ENCODE measurements at places on chromosomes 13 and 19. TPM values are rescaled to one million over a fixed set of nuclear protein-coding genes. Genes with fewer than 3 reads are reported as not detected.
A peak's percentile ranks its signal among the peaks of the same experiment; 100 is the strongest.

- H3K27me3 ChIP-seq = no peaks in the 10 kb centered on the region
- no peak overlapping the region for H3K4me3 ChIP-seq
- peaks cover 62% of the 10 kb centered on the region for H3K36me3 ChIP-seq
- H3K27ac ChIP-seq = no peak overlapping the region
- no peaks in the 10 kb centered on the region for H3K4me1 ChIP-seq
- DNase-seq = no peak
Measured at GRCh38 chr13:31136724-31137123, 25.0 kb downstream of the HSPH1 start.

GRCh38 chr13:95624020-95624419 lies 20.5 kb downstream of the DZIP1 start:
- H3K4me1 ChIP-seq = no peaks in the 10 kb centered on the region
- H3K27me3 ChIP-seq = no peaks in the 10 kb centered on the region
- no peaks in the 10 kb centered on the region for H3K36me3 ChIP-seq
- no peak overlapping the region for H3K4me3 ChIP-seq

DNA sequence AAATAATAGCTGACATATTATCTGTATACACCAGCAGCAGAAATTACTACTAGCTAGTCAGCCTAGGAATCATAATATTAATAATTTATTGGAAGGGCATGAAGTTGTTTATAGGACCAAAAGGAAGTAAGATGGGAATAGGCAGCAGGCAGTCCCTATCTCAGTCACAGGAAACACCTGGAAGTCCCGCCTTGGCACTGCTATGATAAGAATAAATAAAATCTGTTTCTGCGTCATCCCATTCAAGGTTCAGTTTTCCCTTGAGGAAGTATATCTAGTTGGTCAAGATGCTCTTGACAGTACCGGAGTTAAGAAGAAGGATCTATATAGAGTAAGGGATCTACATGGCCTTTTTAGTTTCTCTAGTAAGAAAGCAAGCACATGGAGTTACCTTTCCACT lies 830.8 kb downstream of the DIAPH3 start:
- H3K27me3 ChIP-seq = no peaks in the 10 kb centered on the region
- DNase-seq = no peak
- H3K4me3 ChIP-seq = no peak overlapping the region
- no peak overlapping the region for H3K27ac ChIP-seq
- H3K36me3 ChIP-seq = no peaks in the 10 kb centered on the region
- no peaks in the 10 kb centered on the region for H3K4me1 ChIP-seq

DNA sequence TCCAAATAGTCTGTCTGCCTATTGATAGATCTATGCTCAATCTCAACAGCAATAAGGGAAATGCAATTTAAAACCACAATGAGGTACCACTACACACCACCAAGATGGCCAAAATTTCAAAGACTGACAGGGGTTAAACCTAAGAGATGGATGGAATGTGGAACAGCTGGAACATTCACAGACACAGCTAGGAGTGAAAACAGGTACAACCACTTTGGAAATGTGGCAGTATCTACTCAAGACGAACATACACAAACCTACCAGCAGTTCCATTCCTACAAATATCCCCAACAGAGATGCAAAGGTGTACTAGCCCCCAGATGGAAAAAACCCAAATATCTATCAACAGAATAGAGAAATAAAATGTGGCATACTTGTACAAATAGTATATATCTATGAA lies 86.4 kb downstream of the TSC22D1 start:
- no peak overlapping the region for H3K27ac ChIP-seq
- no peak for DNase-seq
- H3K4me1 ChIP-seq = no peaks in the 10 kb centered on the region
- no peak overlapping the region for H3K4me3 ChIP-seq
- H3K36me3 ChIP-seq = no peaks in the 10 kb centered on the region

DNA sequence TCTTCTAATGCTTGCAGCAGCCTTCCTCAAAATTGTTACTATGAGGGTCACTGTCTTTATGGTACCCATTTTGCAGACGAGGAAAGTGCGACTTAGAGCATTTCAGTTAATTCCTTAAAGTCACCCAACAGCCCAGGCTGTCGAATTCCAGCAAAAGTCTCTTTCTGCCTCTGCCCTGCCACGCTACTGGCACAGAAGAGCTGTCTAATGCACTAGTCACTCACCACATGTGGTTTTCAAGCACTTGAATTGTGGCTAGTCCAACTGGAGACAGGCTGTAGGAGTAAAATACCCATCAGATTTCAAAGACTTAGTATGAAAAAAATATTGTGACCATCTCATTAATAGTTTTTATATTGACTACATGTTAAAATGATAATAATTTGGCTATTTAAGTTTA lies 1.7 kb downstream of the FPR1 start:
- DNase-seq = no peak
- no peak overlapping the region for H3K4me3 ChIP-seq
- no peaks in the 10 kb centered on the region for H3K27me3 ChIP-seq
- H3K4me1 ChIP-seq = no peaks in the 10 kb centered on the region
- no peak overlapping the region for H3K27ac ChIP-seq

GRCh38 chr13:101785858-101786257 lies 333.4 kb downstream of the ITGBL1 start:
- H3K27ac ChIP-seq = no peak overlapping the region
- H3K27me3 ChIP-seq = no peaks in the 10 kb centered on the region
- no peak overlapping the region for H3K4me3 ChIP-seq
- H3K4me1 ChIP-seq = peaks cover 5% of the 10 kb centered on the region
- H3K36me3 ChIP-seq = no peaks in the 10 kb centered on the region

GRCh38 chr13:48476686-48477085 lies 56.2 kb downstream of the RCBTB2 start:
- no peak overlapping the region for H3K4me3 ChIP-seq

GRCh38 chr19:13734751-13735150 lies 29.6 kb upstream of the MRI1 start:
- H3K27ac ChIP-seq = no peak overlapping the region
- H3K4me1 ChIP-seq = peaks cover 6% of the 10 kb centered on the region
- no peaks in the 10 kb centered on the region for H3K36me3 ChIP-seq
- no peak overlapping the region for H3K4me3 ChIP-seq
- H3K27me3 ChIP-seq = no peaks in the 10 kb centered on the region

DNA sequence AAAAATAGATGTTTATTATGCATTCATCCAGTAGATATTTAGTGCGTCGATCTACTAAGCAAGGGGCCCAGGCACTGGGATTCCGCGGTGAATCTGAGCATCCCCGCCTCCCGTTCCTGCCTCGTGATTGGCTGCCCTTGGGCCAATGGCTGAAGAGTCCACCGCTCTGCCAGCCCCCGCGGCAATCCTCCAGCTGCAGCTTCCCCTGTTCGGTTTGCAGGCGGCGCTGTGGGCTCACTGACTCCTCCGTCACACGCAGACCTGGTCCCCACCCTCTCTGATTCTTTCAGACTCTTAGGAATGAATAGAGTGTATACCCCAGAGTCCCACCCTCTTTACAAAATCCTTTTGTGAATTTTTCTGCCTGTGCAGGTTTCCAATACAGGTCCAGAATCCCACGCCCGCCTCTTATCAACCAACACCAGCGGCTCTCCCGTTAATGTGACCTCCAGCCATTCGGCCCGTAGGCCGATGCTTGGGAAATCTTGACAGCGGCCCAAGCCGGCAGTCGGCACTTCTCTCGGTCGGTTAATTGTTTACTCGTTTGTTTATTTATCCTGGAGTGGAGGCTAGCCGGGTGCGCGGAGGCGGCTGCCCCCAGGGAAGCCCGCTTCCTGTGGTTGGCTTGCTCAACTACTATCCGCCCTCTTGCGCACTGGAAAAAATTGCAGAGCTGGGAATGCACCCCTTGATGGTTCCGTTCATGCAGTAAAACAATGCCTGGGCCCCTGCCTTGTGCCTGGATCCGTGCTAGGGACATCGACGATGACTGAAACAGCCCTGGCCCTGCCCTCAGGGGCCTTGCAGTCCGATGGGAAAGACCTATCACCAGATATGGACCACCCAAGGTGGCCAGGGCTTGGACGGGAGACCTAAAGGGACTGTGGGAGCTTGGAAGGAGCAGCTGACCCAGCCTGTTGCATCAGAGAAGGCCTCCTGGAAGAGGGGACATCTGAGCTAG lies 4.5 kb upstream of the ARHGAP35 start:
- H3K4me3 ChIP-seq = peak overlapping the region; percentile 8
- peak; percentile 98 for DNase-seq

DNA sequence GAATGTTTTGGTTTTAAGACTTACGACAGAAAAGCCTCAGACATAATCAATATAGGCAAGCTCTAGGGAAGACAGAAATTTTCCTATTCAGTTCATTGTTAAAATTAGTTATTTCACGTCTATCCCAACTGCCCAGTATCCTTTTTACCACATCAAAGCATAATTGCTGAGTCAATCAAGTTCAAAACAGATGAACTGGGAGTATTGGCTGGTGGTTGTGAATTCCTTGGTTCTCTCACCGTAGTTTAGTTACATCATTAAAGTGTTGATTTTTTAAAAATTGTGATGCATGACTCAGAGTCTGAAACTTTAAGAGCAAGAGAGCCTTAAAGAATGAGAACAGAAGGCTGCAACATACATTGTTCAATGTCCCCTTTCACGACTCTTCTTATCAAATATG lies 143.3 kb upstream of the FREM2 start:
- DNase-seq = no peak
- no peaks in the 10 kb centered on the region for H3K4me1 ChIP-seq
- no peak overlapping the region for H3K27ac ChIP-seq
- H3K36me3 ChIP-seq = no peaks in the 10 kb centered on the region

- no peak for DNase-seq
- no peaks in the 10 kb centered on the region for H3K36me3 ChIP-seq
- H3K27ac ChIP-seq = peak overlapping the region; percentile 32
- H3K4me3 ChIP-seq = no peak overlapping the region
- no peaks in the 10 kb centered on the region for H3K27me3 ChIP-seq
- H3K4me1 ChIP-seq = no peaks in the 10 kb centered on the region
Measured at GRCh38 chr13:41827507-41828213, 133.2 kb downstream of the VWA8 start.

DNA sequence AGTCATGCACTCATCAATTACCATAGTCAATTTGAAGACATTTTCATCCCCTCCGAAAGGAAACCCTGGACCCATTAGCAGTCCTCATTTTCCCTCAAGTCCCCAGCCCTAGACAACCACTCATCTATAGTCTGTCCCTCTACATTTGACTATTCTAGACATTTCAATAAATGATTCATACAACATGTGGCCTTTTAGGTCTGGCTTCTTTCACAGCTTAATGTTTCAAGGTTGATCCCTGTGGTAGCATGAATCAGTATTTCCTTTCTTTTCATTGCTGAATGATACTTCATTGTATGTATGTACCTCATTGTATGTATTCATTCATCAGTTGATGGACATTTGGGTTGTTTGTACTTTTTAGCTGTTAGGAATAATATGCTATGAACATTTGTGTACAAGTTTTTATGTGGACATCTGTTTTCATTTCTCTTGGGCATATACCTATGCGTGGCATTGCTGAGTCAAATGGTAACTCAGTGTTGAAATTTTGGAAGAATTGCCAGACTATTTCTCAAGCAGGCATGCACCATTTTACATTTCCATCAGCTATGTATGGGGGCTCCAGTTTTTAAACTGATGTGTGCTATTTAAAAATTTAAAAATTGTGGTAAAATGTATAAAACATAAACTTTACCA lies 18.4 kb downstream of the SPATA13 start:
- H3K4me1 ChIP-seq = peaks cover 76% of the 10 kb centered on the region
- H3K27me3 ChIP-seq = no peaks in the 10 kb centered on the region
- no peak overlapping the region for H3K4me3 ChIP-seq
- DNase-seq = no peak

GRCh38 chr13:29526741-29527140 lies 68.7 kb downstream of the SLC7A1 start:
- H3K27me3 ChIP-seq = no peaks in the 10 kb centered on the region
- no peaks in the 10 kb centered on the region for H3K4me1 ChIP-seq
- H3K4me3 ChIP-seq = no peak overlapping the region
- H3K36me3 ChIP-seq = no peaks in the 10 kb centered on the region
- no peak overlapping the region for H3K27ac ChIP-seq

GRCh38 chr19:12965017-12965811 lies 4.2 kb upstream of the DAND5 start:
- H3K27me3 ChIP-seq = no peaks in the 10 kb centered on the region
- no peaks in the 10 kb centered on the region for H3K4me1 ChIP-seq
- DNase-seq = peak; percentile 79
- H3K36me3 ChIP-seq = no peaks in the 10 kb centered on the region
- peak overlapping the region; percentile 46 for H3K4me3 ChIP-seq

GRCh38 chr13:75932636-75933035 lies 296.5 kb downstream of the LMO7 start:
- H3K4me1 ChIP-seq = no peaks in the 10 kb centered on the region
- DNase-seq = no peak
- H3K27ac ChIP-seq = no peak overlapping the region
- no peaks in the 10 kb centered on the region for H3K27me3 ChIP-seq

- H3K36me3 ChIP-seq = no peaks in the 10 kb centered on the region
- H3K27me3 ChIP-seq = no peaks in the 10 kb centered on the region
- peak; percentile 23 for DNase-seq
- no peaks in the 10 kb centered on the region for H3K4me1 ChIP-seq
- H3K4me3 ChIP-seq = no peak overlapping the region
- no peak overlapping the region for H3K27ac ChIP-seq
Measured at GRCh38 chr19:33673996-33674625, 52.4 kb downstream of the CHST8 start.

GRCh38 chr13:114027046-114027715 lies 53.3 kb upstream of the C13orf46 start:
- DNase-seq = no peak
- H3K27me3 ChIP-seq = no peaks in the 10 kb centered on the region
- H3K27ac ChIP-seq = no peak overlapping the region
- no peak overlapping the region for H3K4me3 ChIP-seq
- H3K36me3 ChIP-seq = no peaks in the 10 kb centered on the region

- H3K36me3 ChIP-seq = no peaks in the 10 kb centered on the region
- no peaks in the 10 kb centered on the region for H3K27me3 ChIP-seq
Measured at GRCh38 chr19:10226376-10227025, 4.6 kb downstream of the S1PR2 start.

GRCh38 chr19:29410601-29411000 lies 115.2 kb upstream of the VSTM2B start:
- no peaks in the 10 kb centered on the region for H3K36me3 ChIP-seq
- no peak for DNase-seq
- H3K27ac ChIP-seq = no peak overlapping the region

The ZNF549 gene
- total RNA-seq = 0.61 TPM

The CYP4F11 gene
- 80.1 TPM for total RNA-seq

The CLC gene
- not detected for total RNA-seq

The DCT gene
- total RNA-seq = not detected

The N4BP2L1 gene
- total RNA-seq = 17.4 TPM

The RGCC gene
- total RNA-seq = 3.3 TPM

The UBE2L5 gene
- not detected for total RNA-seq

The KLF1 gene
- total RNA-seq = 0.44 TPM

The DAND5 gene
- total RNA-seq = not detected

The ASF1B gene
- 0.64 TPM for total RNA-seq

The GIPC3 gene
- 1.1 TPM for total RNA-seq

The POLRMT gene
- total RNA-seq = 32.4 TPM

The KCNN4 gene
- 0.50 TPM for total RNA-seq
